DMS79 treated with DMSO at 0.1 percent for 48 hours (cell line): ENCODE measurements at places on chromosomes 1 and 21.

DNA sequence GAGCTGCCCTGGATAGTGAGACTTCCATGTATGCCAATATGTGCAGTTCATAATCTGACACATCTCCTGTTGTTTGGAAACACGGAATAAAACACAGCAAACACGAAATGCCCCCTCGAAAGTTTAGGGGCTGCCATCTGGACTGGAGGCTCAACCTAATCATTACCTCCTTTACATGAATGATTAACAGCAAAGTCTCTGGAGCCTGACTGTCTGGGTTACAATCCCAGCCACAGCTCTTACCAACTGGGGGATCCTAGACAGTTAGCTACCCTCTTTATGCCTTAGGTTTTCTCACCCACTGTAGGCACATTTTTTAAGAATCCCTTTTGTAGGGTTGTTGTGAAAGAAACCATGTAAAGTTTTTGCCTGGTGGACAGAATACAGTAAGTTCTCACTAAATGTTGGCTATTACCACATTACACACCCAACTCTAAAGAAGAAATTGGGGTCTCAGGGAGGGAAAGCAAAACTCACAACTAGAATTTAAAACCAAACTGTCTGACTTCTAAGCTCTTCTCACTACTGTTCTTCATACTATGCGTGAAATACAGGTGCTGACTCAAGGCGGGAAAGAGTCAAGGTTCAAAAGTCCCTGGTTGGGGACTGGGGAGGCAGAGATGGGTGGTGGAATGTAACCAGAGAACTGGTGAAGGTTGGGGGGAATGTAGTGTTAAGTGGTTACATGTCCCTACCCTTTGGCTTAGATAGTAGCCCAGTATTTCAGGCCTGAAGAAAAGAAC lies 24.2 kb downstream of the CYP4A22 start:
- DNase-seq: no peak

GRCh38 chr1:209924390-209924789 lies 13.6 kb upstream of the SYT14 start:
- no peak for DNase-seq

DNA sequence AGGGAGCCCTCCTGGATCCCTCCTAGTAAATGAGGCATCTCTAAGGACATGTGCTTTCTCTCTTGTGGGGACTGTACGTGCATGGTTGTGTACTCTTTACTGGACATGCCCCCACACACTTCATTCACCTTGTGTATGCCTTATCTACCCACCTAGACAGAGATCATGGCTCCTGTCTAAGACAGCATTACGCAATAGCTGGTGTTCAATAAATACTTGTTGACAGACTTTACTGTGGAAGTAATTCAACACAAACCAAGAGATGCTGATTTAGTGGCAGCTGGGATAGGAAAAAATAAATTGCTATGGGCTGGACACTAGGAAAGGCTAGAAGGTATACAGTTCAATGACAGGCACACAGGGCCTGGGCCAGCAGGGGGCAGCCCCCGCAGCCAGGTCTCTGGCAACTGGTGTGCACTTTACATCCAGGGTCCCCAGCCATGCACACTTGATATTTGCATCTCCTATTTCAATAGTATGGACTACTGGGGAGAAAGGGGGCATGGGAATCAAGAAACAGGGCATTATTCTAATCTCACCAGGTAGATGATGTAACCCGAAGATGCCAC lies 24.2 kb downstream of the TRABD2B start:
- no peak for DNase-seq

- no peak for DNase-seq
These were observed 246.6 kb upstream of the CACYBP start for GRCh38 chr1:174753131-174753530.

DNA sequence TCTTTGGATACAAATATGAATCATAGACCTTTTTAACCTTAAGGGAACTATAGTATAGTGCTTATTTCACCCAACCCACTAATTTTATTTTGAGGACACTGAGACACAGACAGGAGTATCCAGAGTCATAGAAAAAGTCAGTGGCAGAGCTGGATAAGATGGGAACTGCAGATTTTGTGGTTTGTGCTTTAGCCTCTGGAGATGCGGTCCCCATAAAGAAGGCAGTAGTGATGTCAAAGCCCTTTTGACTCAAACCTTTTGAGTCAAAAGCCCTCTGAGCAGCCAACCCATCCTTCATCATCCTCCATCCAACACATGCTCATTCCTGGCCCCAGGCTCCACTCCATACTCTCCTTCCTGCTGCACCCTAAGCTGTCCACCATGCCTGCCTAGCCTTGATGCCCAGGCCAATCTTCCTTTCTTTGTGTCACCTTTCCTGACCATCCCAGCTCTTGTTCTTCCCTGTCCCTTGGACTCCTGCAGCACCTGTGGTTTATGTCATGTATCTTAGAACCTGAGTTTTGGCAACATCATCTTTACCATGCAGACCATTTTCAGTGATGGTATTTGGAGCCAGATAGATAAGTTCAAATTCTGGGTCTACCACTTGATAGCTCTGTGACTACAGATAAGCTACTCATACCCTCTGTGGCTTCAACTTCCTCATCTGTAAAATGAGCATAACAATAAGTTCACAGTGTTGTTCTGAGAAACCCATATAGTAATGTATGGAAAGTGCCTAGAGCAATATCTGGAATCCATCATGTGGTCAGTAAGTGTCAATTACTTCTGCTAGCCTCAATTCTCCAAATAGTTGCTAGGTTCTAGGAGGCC lies 20.1 kb downstream of the SLAMF1 start:
- no peak for DNase-seq

GRCh38 chr1:168608796-168609715 lies 32.7 kb downstream of the XCL1 start:
- DNase-seq: no peak

- no peak for DNase-seq
These were observed 1227.1 kb downstream of the NCAM2 start for GRCh38 chr21:22225299-22225698.

GRCh38 chr21:26138615-26139257 lies 31.8 kb downstream of the APP start:
- DNase-seq: no peak

DNA sequence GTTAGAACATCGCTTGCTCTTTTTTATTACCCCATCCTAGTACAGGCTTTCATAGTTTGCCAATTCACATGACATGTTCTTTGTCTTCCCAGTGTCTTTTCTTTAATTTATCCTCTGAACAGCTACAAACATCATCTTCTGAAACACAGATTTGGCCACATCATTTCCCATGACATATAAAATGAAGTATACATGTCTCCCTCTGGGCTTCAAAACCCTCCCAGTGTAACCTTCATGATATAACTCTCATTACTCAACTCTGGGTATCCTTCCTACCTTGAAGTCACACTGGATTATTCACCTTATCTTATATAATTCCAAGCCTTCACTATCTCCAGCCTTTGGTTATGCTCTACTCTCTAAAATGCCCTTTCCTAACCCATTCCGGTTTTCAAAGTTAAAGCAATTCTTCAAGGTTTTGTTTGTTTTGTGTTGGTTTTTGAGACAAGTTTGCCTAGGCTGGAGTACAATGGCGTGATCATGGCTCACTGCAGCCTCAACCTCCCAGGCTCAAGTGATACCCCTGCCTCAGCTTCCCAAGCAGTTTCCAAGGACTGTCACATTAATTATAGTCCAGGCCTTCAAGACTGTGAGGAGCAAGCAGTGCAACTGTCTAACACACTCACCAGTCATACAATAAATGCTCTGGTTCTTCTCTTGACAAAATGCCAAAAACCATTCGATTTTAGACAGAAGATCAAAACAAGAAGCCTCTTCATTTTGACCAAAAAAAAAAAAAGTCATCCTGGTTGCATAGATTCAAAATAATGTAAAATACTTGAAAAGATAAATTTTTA lies 5.8 kb downstream of the RGS1 start:
- DNase-seq: no peak

DNA sequence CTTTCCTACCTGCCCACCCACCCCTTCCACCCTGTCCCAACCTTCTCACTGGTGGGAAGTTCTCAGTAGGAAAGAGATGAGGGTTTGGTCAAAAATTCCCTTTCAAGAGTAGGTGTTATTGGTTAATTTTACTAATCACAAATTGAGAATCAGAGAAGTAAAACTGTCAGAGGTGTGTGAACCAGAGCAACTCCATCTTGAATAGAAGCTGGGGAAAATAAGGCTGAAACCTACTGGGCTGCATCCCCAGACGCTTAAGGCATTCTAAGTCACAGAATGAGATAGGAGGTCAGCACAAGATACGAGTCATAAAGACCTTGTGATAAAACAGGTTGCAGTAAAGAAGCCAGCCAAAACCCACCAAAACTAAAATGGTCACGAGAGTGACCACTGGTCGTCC lies 11.5 kb downstream of the PLA2G2D start:
- no peak for DNase-seq

GRCh38 chr1:208089149-208089548 lies 155.0 kb downstream of the PLXNA2 start:
- no peak for DNase-seq
